Activated CD4-positive, alpha-beta memory T cell treated with anti-CD3 and anti-CD28 coated beads for 36 hours (primary cell): ENCODE measurements at places on chromosomes 5 and 9.

GRCh38 chr5:135543485-135544304 is 7.9 kb upstream of the NEUROG1 start:
- no peak for DNase-seq

DNA sequence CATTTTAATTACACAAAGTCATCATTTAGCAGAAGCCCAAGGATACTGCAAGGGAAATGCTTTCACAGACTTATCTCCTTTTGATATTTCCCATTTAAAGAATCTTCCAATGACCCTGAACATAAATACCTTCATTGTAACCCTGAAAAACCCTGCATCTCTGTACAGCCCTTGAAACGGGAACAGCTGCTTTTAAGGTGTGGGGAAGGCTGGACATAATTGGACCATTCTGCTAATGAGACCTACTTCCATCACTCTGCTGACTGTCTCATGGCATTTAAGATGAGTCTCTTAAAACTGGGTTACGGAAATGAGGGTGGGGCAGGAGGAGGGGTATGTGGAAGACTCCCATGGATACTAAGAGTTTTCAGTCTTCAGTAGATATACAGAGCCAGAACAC is 485.8 kb downstream of the BRINP1 start:
- no peak for DNase-seq

- DNase-seq, result no peak
Measured at GRCh38 chr9:100211476-100211875, 112.4 kb downstream of the INVS start.

GRCh38 chr9:84293001-84293798 is 47.4 kb downstream of the SLC28A3 start:
- DNase-seq, result peak; percentile 31

- DNase-seq, result no peak
Measured at GRCh38 chr9:14340219-14340873, 26.4 kb upstream of the NFIB start.

GRCh38 chr9:92696619-92697018 is 26.7 kb upstream of the IPPK start:
- no peak for DNase-seq

DNA sequence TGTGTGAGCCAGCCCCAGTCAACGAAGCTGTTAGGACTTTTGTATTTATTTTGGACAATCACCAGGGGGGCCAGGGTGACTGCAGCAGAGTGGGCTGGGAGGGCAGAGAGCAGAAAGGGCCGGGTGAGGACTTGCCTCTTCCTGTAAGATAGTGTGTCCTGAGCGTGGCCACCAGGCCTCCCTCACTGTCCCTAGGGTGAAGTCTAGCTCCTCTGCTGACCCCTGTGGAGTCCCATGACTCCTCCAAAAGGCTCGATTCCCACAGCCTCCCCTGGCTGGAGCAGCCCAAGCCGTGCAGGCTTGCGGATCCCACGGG is 147.8 kb downstream of the RXRA start:
- no peak for DNase-seq

DNA sequence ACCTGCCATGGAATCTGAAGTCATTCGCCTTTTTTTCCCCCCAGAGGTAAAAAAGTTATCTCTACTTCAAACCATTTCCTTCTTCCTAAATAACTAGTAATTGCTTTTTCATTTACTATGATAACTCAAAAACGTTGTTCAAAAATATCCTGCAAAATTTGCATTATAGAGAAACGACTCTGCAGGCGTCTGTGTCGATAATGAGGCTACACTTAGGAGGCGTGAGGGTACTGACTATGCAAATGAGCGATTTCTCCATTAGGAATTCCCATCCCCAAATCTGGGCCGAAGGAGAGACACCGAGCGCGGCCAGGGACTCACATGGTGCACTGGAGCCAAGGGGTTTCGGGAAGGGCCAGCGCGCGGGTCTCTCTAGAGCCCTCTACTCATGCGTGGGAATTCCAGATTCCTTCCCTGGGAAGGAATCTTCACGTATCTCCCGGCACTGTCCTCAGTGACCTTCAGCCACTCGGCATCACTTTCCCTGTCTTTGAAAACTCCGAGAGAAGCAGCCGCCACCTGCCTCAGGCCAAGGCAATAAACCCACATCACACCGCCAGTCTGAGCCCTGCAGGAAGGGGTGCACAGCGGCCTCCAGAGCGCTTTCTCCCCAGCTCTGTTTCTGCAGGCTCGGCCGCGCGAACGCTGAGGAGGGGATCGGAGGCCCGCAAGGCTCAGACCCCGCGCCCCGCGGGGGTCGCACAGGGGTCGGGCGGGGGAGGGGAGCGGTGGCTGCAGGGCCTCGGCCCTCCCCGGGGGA is 718 bp upstream of the DENND4C start:
- no peak for DNase-seq

DNA sequence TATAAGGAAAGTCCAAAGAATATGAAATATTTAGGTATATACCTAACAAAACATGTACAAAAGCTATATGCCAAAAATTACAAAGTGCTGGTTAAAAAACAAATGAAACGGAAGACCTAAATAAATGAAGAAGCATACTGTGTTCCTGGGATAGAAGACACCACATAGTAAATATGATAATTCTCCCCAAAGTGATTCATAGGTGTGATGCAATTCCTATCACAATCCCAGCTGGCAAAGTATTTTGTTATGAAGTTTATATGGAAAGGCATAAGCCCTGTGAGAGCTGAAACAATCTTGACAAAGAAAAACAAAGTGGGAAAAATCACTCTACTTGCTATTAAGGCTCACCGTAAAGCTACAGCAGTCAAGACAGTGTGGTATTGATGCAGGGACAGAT is 2.6 kb upstream of the SMIM23 start:
- no peak for DNase-seq

GRCh38 chr9:112886351-112886750 is 4.3 kb downstream of the SLC46A2 start:
- no peak for DNase-seq

DNA sequence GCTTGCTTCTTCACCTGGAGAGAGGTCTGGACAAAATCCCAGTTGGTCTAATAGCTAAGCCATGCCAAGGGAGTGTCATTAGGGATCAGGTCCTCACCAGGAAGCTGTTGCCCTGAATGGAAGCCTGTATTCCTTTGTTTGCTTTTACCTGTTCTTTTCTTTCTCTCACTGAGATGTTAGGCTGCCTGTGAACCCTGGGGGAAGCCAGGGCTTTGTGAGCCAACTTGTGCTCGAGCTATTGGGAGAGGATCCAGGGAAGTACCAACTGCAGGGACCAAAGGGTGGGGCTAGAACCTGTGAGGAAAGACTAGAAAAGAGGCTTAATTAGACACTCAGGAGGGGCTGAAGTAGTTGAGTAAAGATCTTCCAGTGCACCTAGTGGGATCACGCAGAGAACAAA is 451.2 kb upstream of the TLE4 start:
- no peak for DNase-seq

- peak; percentile 52 for DNase-seq
Measured at GRCh38 chr5:75337366-75338021, 474 bp downstream of the HMGCR start.

GRCh38 chr5:77866198-77866597 is 90.1 kb upstream of the TBCA start:
- no peak for DNase-seq

- DNase-seq, result no peak
Measured at GRCh38 chr5:124745007-124745927, 1.2 kb downstream of the ZNF608 start.

DNA sequence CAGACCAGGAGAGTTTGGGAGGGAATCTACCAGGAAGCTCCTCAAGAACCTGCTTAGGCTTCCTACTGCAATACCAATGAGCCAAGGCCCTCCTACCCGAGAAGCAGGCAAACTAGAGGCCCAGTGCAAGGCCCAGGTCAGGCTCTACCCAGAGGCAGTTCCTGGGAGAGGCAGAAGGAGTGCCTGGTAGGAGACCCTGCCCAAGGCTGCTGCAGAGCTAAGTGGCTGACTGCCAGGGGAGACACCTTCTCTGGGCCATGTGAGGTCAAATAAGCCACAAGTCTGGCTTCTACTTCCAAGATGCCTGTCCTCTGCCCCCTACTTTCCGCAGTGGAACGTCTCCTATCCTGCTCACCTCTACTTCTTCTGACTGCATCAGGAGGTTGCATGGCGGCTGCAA is 17.8 kb downstream of the ACSL6 start:
- no peak for DNase-seq

- DNase-seq, result no peak
Measured at GRCh38 chr9:137520614-137521404, 29.4 kb downstream of the PNPLA7 start.

- no peak for DNase-seq
Measured at GRCh38 chr5:98110282-98110691, 663.2 kb upstream of the RGMB start.

DNA sequence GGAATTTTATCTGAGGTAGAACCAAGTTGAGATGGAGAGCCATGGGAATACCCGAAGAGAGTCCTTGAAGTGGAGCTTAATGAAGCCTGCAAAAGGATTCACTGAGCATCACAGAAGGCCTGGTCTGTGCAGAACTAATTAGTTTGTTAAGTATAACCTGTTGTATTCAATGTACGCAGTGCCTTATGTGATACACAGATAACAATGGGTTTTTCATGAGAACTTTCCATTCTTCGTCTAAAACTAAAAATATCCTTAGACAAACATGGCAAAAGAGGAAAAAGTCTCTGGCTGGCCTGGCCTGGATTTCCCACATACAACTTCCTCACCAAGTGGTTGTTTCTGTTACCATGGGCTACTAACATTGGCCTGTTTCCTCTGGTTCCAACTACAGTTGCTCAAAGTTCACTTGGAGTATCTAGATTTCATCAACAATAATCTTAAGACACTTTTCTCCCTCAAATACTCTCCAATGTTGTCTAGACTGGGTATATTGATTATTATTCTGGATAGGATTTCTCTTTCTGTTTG is 237.6 kb upstream of the ZNF462 start:
- DNase-seq, result no peak

DNA sequence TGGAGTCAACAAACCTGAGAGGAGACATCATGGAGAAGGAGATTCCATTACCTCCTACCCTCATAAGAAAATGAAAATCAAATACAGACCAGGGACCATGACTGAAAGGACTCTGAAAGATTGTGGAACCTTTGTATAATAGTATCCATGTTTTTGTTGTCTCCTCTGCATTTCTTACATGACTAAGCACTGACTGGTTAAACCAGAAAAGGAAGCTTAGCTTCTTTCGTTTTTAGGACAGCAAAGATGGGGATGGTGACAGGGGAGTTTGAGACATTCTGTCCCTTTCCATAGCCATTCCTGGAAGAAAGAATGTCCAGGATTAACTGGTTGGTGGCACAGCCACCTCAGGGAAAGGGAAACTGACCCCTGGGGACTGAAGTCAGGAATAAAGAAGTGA is 22.2 kb downstream of the ITGA1 start:
- DNase-seq, result no peak

GRCh38 chr5:68884144-68884754 is 209.6 kb upstream of the SLC30A5 start:
- peak; percentile 22 for DNase-seq

DNA sequence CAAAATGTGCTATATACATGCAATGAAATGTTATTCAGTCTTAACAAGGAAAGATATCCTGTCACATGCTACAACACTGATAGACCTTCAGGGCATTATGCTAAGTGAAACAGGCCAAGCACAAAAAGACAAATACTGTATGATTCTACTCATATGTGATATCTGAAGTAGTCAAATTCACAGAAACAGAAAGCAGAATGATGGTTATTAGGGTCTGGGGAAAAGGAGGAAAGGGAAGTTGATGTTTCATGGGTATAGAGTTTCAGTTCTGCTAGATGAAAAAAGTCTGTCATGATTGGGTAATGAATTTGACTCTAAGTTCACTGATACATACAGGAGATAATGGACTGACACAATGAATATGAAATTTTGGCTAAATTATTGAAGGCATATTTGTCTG is 11.2 kb upstream of the RIC1 start:
- DNase-seq, result no peak

DNA sequence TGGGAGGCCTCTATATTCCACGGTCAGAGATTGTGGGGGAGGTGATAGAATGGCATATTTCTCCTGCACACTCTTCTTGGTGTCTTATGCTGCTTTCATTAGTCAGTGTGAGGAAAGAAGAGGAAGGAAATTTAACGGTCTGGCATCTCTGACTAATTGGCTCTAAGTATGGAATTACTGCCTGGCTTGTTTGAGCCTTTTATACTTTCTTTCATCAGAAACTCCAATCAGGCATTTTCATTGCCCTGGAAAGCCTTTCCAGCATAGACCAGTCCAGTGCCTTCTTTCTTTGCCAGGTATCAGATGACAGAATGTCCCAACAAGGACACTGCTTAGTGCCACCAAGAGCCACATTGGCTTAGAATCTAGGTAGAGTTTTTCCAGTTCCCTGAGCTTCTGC is 30.2 kb downstream of the CYSTM1 start:
- no peak for DNase-seq

GRCh38 chr5:115544043-115544435 is 536 bp downstream of the FEM1C start:
- DNase-seq, result peak; percentile 71
